ENCODE measurements at places on chromosomes 7 and 10.

- DNase-seq, result no peak
Measured at GRCh38 chr10:35565602-35566081, 39.5 kb upstream of the GJD4 start.

DNA sequence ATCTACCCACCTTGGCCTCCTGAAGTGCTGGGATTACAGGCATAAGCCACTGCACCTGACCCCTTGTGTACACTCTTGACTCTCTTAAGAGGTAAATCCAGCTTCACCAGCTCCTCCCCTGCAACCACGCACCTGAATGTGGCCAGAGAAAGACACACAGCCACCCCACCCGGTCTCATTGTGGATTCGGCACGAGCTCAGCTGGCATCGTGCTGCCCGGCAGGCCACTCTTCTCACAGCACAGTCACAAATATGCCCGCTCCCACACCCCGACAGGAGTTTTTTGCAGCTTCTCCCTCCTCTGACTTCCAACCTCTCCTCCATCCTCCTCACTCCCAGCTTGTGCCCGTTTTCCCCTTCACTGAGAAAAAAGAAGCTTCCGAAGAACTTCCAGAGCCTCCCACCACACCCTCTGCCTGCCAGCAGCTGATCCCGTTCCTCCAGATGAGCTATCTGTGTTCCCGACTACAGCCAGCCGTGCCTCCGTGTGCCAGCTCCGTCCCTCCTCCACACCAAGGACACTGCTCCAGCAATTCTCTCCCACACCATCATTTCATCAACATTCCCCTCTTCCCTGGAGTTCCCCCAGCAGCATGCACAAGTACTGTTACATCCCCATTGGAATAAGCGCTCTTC lies 8.0 kb upstream of the SMARCD3 start:
- DNase-seq, result no peak

- DNase-seq, result no peak
Measured at GRCh38 chr10:94251098-94251497, 111.6 kb downstream of the NOC3L start.

- no peak for DNase-seq
Measured at GRCh38 chr10:53744746-53745145, 972.2 kb upstream of the MBL2 start.

DNA sequence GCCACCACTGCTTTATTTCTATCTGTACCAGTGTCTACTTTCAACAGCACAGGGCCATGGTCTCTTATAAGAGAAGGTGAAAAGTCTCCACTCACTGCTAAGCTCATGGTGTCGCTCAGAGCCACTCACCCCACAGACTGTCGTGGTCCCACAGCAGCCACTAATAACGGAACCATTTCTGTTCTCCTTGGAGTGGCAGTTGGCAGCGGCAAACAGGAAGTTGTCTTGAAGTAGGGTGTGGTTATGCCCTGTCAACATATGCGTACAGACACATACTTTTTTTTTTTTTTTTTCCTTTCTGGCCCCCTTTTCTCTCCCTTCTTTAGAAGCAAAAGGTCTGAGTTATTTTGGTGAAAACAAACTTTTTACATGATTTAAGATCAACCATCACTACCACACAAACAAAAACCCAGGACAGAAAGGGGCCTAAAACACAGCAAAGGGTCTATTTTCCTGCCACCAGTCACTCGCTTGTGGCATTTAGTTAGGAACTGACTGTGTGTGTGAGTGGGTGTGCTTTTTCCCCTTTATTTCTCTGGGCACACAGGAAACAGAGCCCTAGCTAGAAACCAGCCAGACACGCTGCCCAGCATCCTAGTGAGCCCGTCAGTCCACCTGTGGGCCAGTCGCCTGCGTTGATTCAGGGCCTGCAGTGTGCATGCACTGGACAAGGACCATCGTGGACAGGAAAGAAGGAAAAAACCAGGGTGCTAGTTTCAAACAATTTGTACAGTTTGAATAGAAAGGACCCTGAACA lies 96.7 kb upstream of the EFCAB10 start:
- no peak for DNase-seq

- no peak for DNase-seq
Measured at GRCh38 chr7:95056107-95056739, 148.8 kb downstream of the PPP1R9A start.

DNA sequence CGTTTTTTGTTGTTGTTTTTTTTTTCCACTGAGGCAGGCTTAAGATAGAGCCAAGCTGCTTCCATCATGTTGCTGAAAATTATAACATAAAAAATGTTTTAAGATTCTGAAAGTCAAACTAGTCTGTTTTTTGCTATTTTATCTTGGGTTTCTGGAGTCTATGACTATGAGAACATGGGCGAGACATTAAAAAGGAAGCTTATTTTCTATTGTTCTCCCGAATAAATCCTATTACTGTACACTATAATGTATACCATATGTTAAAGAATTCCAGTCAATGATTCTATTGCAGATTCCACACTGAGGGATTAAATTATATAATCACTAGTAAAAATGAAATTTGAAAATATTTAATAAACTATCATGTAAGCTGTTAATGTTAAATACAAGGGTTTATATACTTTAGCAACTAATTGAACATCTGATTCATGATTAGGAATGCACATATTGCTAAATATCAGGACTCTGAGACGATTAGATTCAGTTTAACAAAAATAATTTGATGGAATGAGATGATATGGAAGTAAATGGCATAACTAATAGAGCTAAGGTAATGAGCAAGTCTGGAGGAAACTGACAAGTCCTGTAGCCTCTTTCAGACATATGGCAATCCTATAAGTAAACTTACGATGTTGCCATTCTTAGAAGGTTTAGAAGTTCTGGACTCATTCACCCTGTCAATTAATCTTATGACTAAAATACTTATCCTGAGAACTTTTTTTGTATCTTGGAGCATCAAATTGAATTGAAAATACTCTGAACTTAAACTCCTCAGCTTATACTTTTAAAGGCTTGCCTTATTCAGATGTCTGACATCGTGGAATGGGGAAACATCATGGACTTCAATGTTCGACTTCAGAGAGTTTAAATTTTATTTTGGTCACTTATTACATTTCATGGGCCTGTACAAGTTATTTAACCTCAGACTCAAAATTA lies 294.8 kb upstream of the DGKB start:
- DNase-seq, result no peak

GRCh38 chr10:13067431-13067830 lies 32.5 kb upstream of the OPTN start:
- no peak for DNase-seq

GRCh38 chr10:12597176-12597575 lies 247.8 kb downstream of the CAMK1D start:
- DNase-seq, result no peak

GRCh38 chr10:112838784-112839481 lies 111.1 kb upstream of the TCF7L2 start:
- no peak for DNase-seq

DNA sequence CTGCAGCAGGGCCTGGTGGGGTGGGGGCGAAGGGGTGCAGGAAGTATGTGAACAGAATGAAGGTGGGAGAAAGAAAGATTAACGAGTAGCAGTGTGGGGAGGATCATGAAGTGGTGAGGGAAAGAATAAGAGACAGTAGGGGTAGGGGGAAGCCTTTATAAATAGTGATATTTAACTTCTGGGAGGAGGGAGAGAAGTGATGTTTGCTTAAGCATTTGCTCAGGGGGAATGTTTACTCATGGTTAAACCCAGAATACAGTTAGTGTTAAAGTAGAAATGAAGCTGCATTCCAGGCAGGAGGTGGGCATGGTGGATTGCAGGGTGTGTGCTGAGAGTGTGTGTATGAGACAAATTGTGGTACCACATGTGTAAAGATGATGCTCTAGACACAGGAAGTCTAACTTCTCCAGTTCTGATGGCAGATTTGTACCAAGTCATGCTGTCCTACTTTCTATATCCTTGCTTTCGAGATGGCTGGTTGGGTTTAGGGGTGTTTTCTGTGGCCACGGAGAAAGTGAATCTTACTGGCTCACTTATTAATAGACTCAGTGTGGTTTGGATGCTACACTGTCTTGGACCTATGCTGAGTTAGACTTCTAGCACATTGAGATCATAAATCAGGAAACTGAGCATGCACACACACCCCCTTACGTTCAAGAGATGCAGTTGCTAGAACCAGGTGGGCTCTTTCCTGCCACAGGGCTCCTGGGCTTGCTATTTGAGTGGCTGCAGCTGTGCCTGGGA lies 10.6 kb upstream of the DNMBP start:
- DNase-seq, result no peak

All from skeletal muscle cell (primary cell).